Left lung (tissue), 14 donors: ENCODE measurements at places on chromosomes 16 and 17. TPM values are rescaled to one million over a fixed set of nuclear protein-coding genes. Genes with fewer than 3 reads are reported as not detected.

The SGSM2 gene
- total RNA-seq, result 52.7 TPM

The SLFN11 gene
- 92.7 TPM for total RNA-seq

The NME3 gene
- 62.9 TPM for total RNA-seq

The CACNG5 gene
- total RNA-seq, result not detected

The ASPHD1 gene
- total RNA-seq, result 3.6 TPM

The TP53TG3 gene
- total RNA-seq, result not detected
